T-helper 2 cell (primary cell): ENCODE measurements at places on chromosomes 2 and 18.

- no peak for DNase-seq
Measured at GRCh38 chr18:9319333-9319732, 15.2 kb upstream of the TWSG1 start.

GRCh38 chr2:20555954-20556353, 94.9 kb downstream of the HS1BP3 start:
- no peak for DNase-seq

DNA sequence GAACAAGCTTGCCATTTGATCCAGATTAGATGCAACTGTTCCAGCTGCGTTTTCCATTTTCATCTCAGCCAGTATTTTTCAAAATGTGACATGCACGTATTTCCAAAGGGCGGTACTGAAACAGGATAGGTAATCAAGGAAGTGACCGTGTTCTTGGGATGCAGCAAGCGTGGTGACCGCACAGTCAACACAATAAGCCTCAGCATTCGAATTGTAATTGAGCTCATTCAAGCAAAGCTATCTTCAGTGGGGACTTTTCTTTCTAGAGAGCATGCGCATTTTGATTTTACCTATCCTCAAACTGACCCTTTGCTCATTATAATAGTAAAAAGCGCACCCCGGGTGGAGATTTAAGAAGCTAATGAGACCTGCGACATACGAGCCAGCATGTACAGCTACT, 3.4 kb upstream of the ALPP start:
- DNase-seq, result no peak

DNA sequence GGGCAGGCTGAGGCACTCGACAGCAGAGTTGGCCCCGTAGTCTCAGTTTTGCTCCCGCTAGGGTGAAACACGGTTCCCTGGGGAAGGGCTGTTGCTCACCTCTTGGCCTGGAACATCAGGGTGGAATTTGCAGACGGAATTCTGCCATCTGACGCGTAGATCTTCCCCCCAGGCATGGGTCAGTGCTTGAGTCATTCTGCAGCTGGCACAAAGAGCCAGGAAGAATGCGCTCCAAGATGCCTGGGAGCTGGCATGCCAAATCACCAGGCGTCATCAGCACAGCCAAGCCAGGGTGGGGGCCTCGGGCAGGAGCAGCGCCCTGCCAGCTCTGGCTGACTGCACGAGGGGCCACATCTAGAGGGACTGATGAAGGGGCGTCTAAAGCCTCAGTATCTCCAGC, 42.7 kb downstream of the ODC1 start:
- no peak for DNase-seq

DNA sequence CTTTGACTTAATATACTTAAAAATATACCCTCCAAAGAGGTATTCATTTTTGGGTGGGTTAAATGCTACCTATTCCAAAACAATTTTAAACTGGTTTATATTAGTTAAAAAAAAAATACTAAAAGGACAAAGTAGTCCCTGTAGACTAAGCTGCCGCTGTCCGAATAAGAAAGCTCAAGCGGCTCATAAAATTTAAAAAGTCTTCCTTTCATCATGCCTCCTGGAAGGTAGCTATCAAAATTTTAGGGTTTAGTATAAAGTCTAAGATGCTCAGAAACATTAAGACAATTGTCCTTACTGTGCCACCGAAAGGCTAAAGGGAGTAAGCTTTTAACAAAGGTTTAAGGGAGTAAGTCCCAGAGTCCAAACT, 440 bp upstream of the UGGT1 start:
- DNase-seq, result no peak

DNA sequence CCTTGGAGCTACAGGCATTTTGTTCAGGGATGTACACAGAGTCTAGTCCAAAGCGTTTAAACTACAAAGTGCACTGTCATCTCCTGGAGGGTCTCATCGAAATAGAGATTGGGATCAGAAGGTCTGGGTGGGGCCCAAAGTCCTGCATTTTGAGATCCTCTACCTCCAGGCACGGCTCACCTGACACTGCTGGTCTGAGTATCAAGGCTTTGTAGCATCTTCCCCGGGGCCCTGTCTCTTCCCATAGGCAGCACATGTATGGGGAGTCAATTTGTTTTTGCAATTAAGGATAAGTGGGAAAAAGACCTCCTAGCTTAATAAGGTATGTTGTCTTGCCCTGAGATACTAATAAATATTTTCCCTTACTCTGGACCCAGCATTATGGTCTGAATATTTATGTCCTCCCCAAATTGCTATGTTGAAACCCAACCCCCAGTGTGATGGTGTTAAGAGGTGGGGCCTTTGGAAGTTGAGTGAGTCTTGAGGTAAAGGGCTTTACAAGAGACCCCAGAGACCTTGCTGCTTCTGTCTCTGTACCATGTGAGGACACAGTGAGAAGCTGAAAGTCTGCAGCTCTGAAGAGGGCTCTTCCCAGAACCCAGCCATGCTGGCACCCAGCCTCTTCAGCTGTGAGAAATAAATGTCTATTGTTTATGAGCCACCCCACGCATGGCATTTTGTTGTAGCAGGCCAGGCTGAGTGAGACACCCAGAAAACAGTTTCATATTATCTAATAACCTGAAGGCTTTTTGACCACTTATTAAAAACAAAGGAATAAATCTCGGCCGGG, 258.7 kb upstream of the HS6ST1 start:
- no peak for DNase-seq

- DNase-seq, result no peak
Measured at GRCh38 chr18:50987261-50987660, 19.4 kb downstream of the ELAC1 start.

GRCh38 chr2:209681201-209681735, 90.4 kb upstream of the UNC80 start:
- DNase-seq, result no peak

- no peak for DNase-seq
Measured at GRCh38 chr2:99682275-99683060, 192.7 kb upstream of the REV1 start.

DNA sequence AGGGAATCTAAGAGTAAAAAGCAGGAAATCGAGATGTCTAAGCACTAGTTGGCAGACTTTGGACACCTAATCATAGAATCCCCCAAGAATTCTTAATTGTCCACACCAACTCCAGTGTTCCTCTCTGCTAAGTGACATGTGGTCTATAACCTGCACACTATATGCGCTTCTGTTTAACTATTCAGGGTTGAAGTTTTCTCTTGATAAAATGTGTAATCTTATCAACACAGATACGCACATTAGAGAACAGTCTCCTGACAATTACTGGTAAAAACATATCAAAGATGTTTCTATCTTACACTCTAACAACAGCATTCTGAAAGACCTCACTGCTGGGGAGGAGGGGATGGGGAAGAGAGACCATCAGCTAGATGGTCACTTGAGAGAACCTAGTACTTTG, 3.9 kb downstream of the ABCB11 start:
- DNase-seq, result no peak

DNA sequence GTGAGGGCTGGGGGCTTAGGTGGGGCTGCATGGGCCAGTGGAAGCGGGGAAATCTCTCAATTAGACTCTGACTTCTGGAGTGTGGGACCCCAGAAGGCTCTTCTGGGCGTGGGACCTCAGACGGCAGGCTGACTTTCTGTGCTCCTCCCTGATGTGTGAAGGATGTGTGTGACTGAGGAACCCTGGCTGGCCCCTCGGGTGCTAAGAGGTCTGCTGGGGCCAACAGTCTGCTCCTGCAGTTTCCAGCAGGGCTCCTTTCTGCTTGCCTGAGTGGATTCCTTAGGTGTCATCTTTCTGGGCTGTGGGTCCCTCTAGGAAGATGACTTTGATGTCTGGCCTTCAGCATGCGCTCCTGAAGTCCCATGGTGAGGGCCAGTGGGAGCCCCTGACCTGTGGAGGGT, 167.5 kb downstream of the DYSF start:
- DNase-seq, result no peak

DNA sequence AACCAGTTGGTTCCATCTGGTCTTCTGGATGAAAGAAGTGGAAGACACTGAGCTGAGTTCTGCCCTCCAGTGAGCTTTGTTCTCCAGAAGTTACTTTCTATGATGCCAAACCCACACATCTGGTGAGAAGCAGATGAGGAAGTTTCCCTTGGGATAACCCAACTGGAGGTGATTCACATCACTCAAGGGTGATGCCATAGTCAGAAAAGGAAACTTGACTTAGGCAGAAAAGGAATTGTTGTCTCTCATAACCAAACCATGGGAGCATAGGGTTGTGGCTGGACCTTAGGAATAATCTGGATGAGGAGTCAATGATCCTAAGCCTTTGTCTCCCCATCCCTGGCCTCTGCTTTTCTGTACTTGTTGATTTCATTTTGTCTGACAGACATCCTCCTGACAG, 43.7 kb downstream of the CDC42EP3 start:
- no peak for DNase-seq

DNA sequence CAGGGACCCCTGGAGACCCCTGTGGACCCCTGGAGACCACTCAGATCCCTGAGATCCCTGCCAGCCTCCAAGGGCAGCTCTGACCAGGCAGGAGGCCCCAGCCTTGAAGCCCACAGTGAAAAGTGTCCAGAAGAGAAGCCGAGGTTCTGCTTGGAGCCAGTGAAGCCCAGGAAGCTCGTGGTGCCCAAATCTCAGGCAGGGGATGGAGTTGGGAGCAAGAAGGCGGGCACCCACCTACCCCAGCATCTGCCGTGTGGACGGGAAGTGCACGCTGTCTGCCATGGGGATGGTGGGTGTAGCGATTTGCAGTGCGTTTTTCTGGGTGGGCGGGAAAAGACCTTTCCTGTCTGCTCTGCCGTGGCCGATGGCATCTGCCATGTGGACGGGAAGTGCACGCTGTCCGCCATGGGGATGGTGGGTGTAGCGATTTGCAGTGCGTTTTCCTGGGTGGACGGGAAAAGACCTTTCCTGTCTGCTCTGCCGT, 120.6 kb upstream of the CTDP1 start:
- no peak for DNase-seq

GRCh38 chr2:222448748-222449181, 24.4 kb downstream of the SGPP2 start:
- no peak for DNase-seq

DNA sequence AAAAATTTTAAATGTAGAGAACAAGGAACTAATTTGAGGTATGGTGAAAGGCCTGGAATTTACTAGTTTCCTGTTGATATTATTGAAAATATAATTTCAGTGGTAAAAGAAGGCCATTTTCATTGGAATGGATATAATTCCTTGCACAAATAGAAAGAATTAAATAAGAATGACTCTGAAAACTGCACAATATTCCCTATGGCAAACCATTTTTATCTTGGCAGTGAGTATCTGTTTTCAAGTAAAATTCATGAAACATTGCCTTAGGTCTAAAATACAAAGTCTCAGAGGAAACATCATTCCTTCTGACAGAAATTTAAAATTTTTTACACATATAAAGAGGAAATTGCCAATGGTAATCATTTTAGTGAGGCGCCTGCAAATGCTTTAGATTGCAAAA, 1468.3 kb downstream of the LRP1B start:
- no peak for DNase-seq

- DNase-seq, result no peak
Measured at GRCh38 chr18:23824669-23825068, 135.4 kb downstream of the LAMA3 start.

- peak; percentile 16 for DNase-seq
Measured at GRCh38 chr2:15031745-15032240, 399.3 kb downstream of the LRATD1 start.

DNA sequence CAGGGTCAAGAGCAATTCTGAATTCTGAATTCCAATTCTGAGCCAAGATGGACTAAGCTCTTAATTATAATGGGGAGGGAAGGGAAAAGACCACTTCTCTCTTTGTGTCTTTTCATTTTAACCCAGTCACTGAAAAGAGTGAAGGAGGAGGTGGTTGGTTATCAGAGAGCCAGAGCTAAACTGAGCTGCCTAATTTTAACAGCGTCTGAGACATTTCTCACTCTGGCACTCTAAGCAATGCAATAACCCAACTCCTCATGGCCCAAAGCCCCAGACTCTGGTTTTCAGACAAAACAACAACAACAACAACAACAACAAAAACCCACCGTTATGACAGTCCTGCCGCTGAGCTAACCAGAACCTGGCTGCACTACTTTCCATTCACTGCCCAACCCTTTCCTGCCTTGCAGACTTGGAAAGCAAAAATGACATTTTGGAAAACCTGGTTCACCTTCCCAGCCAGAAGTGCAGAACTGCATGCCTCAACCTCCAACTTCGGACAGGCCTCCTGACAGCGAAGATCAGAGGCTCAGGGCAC, 1.0 kb downstream of the CHST10 start:
- no peak for DNase-seq

DNA sequence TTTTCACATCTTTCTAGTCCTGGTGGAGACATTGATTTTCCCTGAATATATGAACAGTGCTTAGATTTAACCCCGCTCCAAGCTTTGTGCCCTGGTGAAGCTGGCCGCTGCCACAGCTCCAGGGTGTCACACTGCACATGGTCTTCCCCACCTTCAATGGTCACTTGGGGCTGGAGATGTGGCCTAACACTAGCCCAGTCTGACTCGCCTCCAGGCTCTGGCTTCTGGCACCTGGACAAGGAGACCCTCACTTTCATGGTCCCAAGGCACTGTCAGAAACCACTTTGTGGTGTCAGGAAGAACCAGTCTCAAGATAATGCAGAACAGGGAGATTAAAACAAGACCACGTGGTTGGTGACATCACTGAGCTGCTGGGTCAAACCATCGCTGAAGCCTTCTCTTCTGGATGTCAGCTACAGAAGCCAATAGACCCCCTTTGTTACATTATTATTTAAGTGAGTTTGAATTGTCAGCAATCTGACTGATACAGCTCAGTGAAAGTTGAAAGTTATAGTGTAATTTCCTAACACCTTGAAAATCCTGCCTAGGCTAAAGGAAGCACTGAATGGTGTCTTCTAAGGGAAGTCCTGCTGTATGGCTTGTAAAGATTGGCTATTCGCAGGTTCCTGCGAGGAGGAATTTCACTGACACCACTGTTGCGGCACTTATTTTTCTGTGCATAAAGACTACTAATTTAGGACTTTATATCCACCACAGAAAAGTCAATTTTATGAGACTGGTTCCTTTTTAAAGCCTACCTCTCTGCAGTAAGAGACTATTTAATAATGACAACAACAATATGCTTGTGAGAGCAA, 55.0 kb upstream of the CTDP1 start:
- DNase-seq, result no peak

- DNase-seq, result no peak
Measured at GRCh38 chr2:75586971-75587370, 26.2 kb upstream of the EVA1A start.

DNA sequence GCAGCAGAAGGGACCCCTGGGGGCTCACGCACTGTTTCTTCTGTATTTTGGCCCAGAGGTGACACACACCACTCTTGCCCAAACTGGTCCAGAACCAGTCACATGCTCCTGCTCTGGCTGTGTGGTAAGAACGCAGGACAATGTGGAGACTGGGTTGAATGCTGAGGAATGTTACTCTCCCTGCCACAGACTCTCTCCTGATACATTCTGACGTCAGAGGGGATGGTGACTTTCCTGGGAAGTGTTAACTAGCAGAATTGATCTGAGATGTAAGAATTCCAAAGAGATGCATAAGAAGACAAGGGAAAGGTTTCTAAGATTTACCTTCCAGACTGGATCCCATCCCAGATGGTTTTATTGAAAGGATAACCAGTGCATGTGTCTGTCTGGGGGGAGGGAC, 100.8 kb downstream of the ASB1 start:
- DNase-seq, result no peak

GRCh38 chr2:135743860-135744259, 2.2 kb downstream of the UBXN4 start:
- DNase-seq, result no peak

GRCh38 chr18:63963615-63964256, 6.1 kb upstream of the SERPINB8 start:
- DNase-seq, result peak; percentile 69
